ENCODE measurements at places on chromosomes 2 and 18.

DNA sequence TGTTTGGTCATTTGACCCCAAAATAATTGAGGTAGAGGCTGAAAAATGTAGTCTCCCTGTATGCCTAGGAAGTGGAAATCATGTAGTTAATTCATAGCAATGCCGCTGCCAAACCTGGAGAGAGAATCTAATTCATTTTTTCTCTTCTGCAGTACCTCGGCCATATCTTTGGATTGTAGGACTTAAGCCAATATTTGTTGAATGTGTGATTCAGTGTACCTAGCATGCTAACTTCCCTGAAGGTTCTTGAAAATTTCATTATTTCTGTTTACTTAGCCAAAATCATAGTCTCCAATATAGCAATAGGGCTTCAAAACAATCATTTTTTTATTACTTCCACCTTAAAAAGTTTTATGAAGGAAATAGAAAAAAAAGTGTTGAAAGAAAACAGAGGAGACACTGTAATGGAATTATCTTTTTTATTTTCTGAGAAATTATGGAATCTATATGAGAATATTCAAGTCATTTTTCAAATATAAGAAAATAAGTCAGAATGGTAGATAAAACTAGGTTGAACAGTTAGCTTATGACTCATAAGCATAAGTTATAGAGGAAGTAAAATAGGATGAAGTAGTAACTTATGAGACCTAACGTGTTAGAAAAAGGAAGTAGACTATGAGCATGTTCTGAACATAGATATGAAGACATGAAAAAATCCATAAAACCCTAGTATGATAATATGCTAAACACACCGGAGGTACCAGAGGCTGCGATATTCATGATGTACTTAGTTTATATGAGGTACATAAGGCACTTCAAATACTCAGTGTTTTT is 35.2 kb upstream of the CDH19 start:
- DNase-seq, result no peak

GRCh38 chr18:25876330-25876948 is 214.0 kb downstream of the SS18 start:
- DNase-seq, result no peak

DNA sequence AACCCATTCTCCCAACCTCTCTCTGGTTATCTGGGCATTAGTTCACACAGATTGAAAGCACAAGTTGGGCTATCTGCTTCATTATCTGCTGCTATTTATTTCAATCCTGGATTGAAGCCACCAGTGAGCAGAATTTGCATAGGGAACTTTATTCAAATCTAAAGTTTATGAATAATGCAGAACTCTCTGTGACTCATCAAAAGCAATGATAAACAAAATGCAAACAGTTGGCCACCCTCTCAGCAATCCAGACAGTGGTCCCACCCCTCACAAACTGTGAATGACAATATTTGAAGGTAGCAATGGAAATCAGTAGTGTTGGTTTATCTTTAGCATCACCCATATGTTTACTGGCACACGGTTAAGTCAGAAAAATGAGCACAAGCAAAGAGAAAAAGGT is 106.8 kb upstream of the TMEM178A start:
- DNase-seq, result no peak

DNA sequence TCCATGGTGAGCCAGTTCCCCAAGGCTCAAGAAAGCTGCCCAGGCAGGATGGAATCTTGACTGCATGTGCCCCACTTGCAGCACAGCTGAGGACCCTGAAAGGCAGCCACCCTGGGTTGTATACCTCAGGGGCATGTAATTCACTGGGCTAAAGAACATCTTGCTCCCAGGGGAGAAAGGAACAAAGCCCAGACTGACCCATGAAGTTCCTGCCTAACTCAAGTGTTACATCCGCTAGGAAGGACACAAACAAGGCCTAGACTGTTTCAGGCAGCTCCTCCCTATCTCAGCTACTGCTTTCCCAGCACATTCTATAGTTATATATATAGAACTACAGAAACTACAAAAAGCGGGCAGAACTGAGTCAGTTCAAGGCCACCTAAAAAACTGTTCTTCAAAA is 69.0 kb downstream of the RBM43 start:
- DNase-seq, result no peak

- DNase-seq, result no peak
Observed at GRCh38 chr2:176455816-176456291, 186.6 kb downstream of the MTX2 start.

GRCh38 chr2:5123582-5124196 is 568.5 kb upstream of the SOX11 start:
- no peak for DNase-seq

GRCh38 chr2:65754219-65754618 is 321.8 kb upstream of the SPRED2 start:
- no peak for DNase-seq

DNA sequence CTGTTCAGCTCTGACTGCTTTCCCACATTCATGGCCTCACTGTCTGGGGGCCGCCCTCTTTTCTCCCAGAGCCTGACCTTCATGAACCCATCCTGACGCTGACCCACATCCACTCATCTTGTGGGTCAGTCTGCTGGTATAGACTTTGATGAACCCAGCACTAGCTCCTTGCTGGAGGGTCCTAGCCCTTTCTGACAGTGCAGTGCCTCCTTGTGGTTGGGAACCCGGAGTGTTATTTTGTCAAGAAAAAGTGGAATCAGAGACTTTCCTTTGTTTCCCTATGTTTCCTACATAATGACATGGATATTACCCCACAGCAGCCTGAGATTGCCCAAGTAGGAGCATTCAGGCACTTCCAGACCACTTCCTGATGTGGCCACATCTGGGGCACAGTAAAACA is 19.3 kb upstream of the OSR1 start:
- no peak for DNase-seq

DNA sequence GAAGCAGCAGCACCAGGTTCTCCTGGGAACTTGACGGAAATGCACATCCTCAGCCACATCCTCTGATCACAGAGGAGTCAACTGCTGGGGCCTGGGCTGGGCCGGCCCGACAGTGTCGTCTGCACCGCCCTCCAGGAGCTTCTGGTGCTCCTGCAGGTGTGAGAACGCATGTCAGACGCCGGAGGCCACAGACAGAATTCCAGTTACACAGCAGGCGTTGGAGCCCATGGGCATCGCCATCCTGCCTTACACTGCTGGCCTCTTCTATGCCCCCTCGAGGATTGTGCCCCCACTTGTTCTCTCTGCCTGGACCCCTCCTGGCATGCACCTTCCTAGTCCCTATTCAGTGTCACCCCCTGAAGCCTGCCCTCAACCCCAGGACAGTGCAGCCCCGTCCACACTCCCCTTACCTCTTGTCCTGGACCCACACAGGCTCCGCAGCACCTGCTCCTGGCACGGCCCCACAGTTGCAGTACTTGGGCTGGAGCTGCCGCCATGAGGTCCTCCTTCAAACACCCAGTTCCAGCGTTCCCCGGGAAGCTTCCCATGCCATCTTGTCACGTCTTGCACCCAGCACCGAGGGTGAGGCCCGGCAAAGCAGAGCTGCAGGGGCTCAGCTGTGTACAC is 37.5 kb downstream of the ADI1 start:
- DNase-seq, result no peak

DNA sequence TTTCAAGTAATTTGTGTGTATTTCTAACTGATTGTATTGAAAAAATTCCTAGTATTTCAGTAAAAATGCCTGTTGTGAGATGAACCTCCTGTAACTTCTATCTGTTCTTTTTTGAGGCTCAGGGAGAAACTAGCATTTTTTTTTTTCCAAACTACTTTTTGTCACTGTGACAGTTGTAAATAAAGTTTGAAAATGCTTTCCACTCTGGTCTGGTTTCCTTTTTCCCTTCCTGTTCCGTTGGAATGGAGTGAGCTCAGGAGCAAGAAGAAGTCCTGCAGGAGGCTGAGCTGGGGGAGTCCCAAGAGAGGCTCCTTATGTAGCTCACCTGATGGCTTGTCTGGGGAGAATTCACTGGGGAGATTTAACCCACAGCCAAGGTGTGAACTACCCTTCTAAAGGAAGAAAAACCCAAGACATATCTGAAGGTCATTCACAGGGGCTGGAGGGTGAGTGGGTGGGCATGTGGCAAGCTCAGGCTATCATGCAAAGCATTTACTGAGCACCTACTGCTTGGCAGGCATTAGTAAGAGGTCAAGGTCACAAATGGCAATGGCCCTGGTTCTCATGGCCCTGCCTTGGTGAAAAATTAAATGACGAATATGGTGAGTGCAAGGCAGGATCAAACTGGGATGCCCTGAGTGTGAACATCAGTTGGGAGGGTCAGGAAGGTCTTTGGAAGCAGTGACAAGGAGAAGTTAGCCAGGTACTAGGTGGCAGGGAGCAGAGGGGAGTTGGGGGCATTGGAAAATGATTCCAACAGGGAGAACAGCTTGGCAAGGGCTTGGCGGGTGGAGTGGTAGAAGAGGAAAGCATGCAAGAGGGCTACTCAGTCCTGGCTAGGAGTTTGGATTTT is 28.7 kb downstream of the LBH start:
- DNase-seq, result no peak

DNA sequence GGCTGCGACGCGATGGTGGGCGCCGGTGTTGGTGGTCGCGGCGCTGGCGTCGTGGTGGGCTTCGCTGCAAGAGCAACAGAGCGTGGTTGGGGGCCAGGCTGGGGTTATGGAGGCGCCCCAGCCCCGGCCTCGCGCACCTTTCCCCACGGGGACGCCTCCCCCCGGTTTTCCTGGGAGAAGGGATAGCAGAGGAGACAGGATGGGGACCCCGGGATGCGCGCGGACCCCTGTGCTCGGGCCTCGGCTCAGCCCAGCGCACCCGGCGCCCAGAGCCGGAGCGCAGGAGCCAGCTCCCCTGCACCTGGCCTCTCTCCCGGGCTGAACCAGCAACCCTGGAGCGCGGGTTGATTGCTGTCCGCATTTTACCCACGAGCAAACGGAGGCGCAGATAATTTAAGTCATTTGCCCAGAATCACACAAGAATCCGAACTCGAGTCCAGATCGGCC is 1.0 kb downstream of the CD8A start:
- no peak for DNase-seq

DNA sequence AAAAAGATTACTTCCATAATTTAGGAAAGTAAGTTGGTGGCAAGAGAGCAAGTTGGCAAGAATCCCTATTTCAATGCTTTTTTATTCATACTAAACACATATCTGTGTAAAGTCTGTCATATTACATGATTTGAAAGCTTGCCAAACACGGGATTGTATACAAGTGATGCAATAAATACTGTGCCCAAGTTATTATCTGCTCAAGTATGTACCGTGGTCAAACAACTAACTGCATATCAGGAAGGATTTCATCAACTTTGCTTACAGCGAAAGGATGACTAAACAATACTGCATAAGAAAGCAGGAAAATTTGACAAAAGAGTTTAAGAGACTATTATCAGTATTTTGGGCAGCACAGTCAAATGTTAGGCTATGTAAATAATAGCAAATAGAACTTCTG is 69.6 kb upstream of the SCN1A start:
- DNase-seq, result no peak

DNA sequence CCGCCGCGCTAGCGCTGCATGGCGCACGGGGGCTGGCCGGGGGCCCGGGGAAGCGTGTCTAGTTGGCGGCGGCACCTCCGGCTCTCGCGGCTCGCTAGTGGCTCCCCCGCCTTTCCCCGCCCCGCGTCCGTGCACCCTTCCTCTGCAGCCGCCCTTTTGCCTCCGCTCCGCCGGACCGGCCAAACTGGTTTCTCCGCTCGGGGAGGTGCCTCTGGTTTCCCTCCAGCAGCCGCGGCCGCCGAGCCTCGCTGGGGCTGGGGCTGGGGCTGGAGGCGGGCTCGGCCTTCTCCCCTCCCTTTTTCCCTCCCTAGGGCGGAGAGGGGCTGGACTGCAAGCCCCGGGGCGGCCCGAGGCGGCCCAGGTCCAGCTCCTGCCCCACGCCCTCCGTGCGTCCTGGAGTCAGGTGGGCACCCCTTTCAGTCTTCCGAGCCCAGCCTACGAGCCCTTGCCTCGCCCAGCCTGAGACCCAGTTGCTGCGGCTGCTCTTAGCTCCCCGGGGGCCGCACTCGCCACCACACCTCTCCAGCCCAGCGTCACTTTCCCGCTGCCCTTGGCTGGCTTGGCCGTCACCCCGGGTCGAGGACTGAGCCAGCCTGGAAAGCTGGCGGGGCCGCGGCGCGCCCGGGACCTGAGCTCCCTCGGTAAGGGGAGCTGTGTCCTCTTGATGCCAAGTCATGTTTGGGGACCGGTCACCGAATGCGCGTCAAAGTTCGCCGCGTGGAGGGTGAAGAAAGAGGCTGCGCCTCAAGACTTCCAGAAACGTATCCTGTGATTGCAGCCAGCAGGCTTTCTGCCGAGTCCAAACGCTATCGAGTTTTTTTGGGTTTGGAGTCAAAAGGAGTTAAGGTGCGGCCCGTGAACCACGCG is at the start of gene ATP8B1:
ATP8B1 (minus strand) TSS at position 213 of the 867 bp plus-strand sequence. CDS start 71,508 bp downstream, outside the sequence.
- DNase-seq, result no peak

GRCh38 chr2:119289642-119290041 is 66.0 kb downstream of the STEAP3 start:
- no peak for DNase-seq

GRCh38 chr2:113876503-113877387 is 13.1 kb upstream of the ACTR3 start:
- DNase-seq, result peak; percentile 34

GRCh38 chr2:108904680-108905079 is 84.3 kb downstream of the EDAR start:
- DNase-seq, result no peak

GRCh38 chr2:3571284-3571683 is 3.8 kb upstream of the RPS7 start:
- DNase-seq, result no peak

DNA sequence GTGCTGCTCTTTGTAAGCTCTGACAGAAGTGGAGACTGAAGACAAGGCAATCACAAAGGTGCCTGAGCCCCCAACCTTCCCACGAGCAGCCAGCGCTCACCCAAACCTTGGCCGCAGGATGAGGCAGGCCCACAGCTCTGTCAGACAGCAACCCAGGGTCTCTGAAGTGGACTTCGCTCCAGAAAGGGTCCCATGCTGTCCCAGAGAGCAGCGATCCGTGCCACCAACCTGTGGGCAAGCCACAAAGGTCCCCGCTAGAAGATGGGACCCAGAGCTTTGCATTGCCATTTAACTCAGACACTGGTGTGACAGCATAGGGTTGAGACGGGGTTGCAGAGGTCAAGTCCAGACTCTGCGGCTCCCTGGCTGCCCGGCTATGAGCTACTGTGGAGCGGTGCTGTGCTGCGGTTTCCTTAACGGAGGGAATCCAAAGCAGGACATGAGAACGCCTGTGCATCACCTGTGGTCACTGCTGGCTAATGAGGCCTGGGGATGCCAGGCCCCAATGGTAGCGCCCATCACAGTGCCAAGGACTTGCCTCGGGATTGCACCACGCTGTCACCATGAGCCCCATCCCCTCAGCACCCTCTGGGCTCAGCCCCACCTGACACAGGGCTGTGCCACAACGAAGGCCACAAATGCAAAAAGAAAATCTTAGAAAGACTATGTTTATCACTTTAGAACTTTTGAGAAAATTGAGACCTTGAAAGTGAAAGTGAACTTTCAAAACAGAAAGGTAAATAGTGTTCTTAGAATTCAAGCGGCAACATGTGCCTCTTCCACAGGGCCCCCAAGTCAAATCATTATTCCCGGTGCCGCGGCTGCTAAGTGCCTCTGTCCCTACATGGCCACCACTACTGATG is 103.4 kb downstream of the HDAC4 start:
- no peak for DNase-seq

- no peak for DNase-seq
Observed at GRCh38 chr2:137924019-137924418, 40.3 kb upstream of the HNMT start.

- DNase-seq, result no peak
Observed at GRCh38 chr2:17821535-17822444, 5.5 kb downstream of the MSGN1 start.

- no peak for DNase-seq
Observed at GRCh38 chr2:183010112-183010511, 28.1 kb downstream of the NCKAP1 start.

Measured in activated CD4-positive, CD25-positive, alpha-beta regulatory T cell treated with anti-CD3 and anti-CD28 coated beads, Interleukin-2, amount 50 U/mL, for 16 hours (primary cell).